ENCODE measurements at places on chromosomes 5 and 9.

DNA sequence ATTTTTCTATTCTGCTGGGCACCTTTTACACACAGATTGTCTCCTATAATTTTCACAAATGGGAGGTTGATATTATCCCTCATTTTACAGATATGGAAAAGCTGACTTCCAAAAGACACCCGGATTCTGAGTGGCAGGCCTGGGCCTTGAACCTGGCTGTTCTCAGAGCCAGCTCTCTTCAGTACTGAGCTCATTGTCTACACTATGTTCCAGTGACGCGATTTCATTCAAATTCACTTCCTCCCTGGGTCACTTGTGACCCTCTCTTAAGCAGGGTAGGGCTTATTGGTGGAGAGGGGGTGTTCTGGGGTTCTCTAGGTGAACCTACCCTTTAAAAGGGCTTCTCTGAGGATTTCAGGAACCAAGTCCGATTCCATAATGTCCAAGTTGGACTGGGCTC, 70.2 kb downstream of the ANKRD33B start:
- DNase-seq = no peak

- no peak for DNase-seq
These were observed 373.1 kb downstream of the MAT2B start for GRCh38 chr5:163878490-163878889.

- DNase-seq = no peak
These were observed 104.5 kb downstream of the RFK start for GRCh38 chr9:76289703-76290102.

GRCh38 chr5:164860896-164861295, 1355.5 kb downstream of the MAT2B start:
- no peak for DNase-seq

DNA sequence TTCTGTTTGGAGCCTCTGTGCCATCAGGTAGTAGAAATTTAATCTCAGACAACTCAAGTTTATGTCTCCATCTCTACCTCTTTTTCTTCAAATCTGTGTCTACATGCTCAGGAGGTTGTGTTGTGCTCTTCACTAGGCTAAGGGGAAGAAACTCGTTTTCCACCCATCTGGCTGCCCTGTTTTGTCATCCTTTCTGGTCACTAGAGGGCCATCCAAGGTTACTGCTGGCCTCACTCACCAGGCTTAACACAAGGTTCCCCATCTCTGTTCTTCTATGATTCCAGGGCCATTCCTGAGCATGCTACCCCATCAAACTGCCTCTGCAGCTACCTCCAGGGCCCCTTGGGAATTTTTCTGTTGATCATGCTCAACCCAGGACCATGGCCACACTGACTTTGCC, 213.3 kb upstream of the FBXL7 start:
- no peak for DNase-seq

DNA sequence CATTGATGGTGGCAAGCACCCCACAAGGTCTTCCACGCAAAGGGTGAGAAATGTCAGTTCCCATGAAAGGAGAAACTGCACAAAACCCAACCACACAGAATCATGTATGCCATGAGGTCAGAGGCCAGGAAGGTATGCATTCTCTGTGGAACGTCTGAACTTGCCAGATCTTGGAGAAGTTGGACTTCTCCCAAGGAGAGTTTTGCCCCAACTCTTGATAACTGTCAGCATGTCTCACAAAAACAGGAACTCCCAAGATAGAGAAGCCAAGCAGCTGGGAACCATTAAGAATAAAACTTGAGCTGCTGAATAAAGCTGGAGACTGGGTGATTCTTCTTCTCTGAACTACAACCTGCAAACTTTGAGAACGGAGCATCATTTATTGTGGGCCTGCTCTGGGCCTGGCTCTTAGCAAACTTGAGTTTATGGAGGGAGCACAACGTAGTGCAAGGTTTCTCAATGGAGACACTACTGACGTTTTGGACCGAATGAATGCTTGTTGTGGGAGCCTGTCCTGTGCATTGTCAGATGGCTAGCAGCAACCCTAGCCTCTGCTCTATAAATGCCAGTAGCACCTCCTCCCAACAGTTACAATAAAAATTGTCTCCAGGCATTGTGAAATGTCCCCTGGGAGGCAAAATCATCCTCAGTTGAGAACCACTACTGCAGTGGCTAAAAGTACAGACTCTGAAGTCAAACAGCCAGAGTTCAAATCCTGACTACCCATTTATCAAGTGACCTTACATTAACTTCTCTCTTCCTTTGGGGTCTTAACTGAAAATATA, 193.5 kb downstream of the ACTL7B start:
- no peak for DNase-seq

DNA sequence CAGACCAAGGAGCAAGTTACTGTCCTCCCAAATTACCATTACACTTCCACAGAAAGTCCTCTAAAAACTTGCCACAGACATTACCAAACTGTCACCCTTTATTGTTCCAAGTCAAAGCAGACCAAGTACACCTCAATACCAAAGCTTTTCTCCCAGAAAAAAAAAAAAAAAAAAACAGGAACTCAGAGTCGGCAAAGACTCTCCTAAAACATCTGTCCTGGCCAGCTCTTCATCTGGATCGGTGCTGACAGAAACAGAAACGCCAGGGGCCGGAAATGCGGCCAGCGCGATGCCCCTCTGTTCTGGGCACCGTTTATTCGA, 718 bp downstream of the DEPDC1B start:
- no peak for DNase-seq

- no peak for DNase-seq
These were observed 418.3 kb upstream of the CLINT1 start for GRCh38 chr5:158277276-158277675.

GRCh38 chr5:180283026-180283615, 8.8 kb downstream of the MAPK9 start:
- no peak for DNase-seq

- no peak for DNase-seq
These were observed 6.0 kb downstream of the MRPS30 start for GRCh38 chr5:44814761-44815160.

DNA sequence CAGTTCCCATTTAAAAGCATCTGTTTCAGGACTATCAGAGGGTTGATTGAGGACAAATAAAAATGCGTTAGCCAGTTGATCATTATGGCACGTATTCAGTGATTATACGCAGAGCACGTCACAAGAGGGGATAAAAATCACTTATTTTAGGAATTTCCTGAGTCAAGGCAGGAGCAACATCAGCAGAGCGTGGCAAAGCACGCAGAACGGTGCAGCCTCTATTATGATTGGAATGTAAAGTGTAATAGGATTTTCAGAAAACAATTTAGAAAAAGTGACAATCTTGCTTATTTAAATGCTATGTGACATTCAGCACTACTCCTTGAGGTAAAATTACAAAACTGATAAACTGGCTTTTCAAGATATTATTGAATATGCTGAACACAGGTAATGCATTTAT, 413.6 kb upstream of the DAP start:
- DNase-seq = no peak

GRCh38 chr9:89361031-89361430, 42.7 kb downstream of the SECISBP2 start:
- no peak for DNase-seq

GRCh38 chr5:55141945-55142690, 17.9 kb upstream of the GPX8 start:
- no peak for DNase-seq

GRCh38 chr5:142783601-142784341, 13.6 kb downstream of the ARHGAP26 start:
- DNase-seq = no peak

DNA sequence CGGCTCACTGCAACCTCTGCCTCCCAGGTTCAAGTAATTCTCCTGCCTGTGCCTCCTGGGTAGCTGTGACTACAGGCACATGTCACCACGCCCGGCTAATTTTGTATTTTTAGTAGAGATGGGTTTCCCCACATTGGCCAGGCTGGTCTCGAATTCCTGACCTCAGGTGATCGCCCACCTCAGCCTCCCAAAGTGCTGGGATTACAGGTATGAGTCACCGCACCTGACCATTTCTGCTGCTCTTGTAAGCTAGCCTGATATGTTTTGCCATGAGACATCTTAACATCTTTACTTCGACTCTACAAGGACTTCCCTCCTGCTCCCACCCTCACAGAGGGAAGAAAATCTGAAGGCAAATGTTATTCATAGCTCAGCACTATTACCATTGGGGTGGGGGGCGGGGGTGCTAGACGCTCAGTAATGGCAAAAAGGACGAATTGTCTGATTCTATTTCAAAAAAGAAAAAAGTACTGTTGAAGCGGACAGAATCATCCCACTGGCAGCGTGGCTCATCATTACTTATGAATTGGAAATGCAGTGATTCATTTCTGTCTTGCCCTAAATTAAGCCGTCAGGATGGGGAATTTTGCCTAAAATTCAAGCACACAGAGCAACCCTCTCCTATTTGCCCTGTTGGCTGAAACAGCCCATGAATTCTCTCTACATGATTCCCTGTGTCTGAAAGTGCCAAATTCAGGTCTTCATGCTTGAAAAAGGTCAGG, 46.4 kb upstream of the WWC1 start:
- no peak for DNase-seq

GRCh38 chr5:121581588-121581987, 270.1 kb upstream of the FTMT start:
- no peak for DNase-seq

DNA sequence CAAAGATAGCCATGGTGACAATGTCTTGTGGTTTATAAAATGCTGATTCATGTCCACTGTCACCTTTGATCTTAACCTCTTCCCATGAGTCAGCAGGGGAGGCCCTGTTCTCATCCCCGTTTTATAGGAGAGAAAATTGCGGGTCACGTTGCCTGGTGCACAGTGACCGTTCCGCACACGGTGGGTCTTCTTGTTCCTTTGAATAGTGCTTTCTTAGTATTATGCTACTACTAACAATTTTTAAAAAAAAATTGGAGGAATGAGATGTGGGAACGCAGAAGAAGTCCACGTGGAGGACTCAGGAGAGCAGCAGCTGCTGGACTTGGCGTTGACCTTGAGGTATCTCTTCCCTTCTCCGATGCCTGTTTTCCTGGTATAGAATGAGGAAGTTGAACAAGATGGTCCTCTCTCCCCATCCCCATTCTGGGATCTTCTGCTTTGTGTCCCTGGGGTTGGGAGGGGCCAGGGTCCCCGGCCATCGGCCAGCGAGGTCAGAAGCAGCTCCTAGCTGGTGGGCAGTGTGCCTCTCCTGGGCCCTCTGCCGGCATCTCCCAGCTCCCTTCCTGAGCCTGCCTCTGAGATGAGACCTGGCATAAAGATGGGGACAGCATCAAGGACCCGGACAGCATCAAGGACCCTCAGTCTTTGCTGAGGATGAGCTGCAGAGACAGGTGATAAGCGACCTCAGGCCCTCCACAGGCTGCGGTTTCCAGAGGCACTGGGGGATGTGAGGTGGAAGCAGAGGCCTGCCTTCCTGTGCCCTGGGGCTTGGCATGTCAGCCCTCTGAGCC, 143.9 kb downstream of the C9orf50 start:
- no peak for DNase-seq

DNA sequence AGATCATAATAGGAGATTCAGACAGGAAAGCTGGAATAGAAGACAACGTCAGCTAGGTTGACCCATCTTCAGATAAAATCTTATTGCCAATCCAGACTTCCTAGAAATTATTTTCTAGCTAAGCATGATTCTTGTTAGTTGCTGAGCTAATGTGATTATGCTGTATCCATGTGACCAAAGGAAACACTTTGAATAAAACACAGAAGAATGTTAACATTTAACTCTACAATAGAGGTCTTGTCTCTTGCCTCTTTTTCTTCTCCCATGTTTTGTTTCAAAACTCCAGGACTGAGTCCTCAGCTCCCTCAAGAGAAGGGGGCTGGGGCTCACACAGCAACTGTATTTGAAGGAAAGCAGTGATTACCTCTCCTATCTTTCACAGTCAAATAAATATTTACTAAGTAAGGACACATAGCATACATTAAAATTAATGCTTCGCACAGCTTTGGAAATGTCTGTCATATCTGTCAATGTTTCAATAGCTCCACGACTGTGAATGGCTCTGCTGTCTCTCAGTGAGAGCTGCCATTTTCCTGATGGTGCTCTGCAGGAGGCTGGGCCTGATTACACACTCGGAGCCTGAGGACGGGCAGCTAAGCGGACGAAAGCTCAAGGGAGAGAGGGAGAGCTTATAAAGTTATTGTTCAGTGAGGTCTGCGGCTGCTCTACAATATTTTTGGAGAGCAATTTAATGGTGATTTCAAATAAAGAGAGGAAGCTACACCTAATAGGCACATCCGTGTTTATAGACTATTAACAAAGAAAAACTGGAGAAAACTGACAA, 64.8 kb upstream of the ZNF462 start:
- no peak for DNase-seq

DNA sequence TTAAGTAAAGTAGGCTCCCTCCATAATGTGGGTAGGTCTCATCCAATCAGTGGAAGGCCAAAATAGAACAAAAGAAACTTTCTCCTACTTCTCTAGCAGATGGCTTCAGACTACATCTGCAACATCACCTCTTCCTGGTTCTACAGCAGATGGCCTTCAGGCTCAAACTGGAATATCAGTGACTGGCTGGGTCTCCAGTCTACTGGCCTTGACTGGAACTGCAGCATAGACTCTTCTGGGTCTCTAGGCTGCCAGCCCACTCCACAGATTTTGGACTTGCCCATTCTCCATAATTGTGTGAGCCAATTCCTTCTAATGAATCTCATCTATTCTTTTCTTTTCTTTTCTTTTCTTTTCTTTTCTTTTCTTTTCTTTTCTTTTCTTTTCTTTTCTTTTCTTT, 64.8 kb downstream of the ACER2 start:
- DNase-seq = no peak

DNA sequence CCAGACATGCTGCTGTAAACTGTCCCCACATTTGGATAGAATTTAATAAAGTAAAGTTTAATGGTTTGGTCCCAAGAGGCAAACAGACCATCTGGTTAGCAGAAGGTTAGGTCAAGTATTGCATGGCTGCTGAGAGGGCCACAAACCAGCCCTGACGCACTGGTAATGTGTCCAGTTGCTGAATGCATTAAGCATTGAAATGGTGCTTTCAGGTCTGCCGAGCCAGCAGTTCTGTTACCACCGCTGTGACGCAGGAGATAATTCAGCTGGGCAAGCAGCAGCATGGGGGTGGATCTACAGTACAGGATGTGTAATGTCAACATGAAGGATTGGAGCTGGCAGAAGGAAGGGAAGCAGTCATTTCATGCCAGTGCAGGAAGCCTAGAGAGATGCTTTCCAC, 16.0 kb downstream of the ZNF462 start:
- DNase-seq = peak; percentile 27

- no peak for DNase-seq
These were observed 1.2 kb upstream of the PHF2 start for GRCh38 chr9:93574900-93575795.

- DNase-seq = no peak
These were observed 664 bp upstream of the ARSB start for GRCh38 chr5:78985725-78986223.
